ENCODE measurements at places on chromosomes 7 and 10.
A peak's percentile ranks its signal among the peaks of the same experiment; 100 is the strongest.

- DNase-seq, result no peak
Measured at GRCh38 chr10:86829472-86829871, 73.1 kb downstream of the BMPR1A start.

DNA sequence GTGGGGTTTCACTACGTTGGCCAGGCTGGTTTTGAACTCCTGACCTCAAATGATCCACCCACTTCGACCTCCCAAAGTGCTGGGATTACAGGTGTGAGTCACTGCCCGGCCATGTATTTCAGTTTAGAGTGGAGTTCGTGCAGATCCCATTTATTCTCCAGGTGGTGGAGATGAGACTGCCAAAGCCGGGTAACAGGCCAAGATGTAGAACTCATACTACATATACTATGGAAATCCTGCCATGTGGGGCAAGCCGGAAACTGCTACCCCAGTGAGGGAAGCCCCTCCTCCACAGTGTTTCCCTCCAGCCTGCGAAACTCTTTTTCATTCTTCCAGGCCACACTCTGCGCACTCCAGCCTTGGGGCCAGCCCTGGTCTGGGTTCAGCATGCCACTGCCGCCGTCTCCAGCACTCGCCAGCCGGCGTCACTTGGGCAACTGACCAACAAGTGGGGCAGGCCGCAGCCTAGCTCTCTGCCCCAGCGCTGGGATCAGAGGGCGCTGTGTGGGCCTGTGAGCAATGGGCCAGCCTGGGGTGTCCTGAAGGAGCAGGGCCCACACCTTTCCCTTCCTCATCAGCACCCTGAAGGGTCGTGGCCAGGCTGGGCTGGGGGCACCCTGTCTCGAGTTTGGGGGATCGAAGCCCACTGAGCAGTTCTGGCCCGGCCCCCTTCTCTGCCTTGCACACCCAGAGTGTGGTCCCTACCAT, 122.0 kb downstream of the TRRAP start:
- no peak for DNase-seq

DNA sequence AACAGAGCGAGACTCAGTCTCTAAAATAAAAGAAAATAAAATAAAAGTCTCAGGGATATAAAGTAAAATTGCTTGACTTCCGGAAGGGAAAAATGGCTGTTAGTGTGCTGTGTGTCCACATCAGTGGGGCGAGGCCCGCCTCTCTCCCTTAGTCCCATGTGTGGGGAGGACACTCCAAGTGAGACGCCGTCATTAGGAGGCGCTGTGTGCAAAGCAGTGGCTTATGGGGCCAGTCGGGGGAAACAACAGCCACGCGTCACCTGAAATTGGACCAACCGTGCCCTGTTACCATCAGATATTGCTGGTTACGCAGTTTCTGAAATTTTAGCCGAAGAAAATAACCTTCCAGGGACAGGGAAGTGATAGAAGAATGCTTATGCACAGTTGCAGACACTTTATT, 15.8 kb downstream of the SFXN4 start:
- no peak for DNase-seq

GRCh38 chr10:3516234-3516922, 268.6 kb downstream of the KLF6 start:
- DNase-seq, result no peak

DNA sequence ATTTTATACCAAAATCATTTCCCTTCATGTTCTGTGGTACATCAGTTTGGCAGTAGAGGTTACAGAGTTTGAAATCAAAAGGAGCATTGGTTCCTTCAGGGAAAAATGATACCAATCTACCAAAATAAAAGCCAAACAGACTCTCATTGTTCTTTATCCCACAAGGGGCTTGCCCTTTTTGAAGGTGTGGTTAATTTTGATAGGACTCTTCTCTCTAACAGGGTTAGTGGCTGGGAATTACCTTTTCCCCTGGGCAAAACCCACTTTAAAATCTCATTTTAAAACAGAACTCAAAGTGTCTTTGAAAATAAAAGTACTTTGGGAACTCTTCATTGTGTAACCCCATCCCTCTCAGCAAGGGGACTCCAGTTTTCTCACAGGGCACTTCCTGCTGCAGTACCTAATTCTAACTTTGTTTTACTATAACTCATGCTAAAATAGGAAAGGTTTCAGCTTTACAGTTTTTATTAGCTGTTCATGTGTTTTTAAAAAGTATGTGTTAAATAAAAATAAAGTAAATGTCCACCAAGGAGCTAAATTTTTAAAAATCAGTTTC, 30.6 kb downstream of the SMNDC1 start:
- DNase-seq, result no peak

GRCh38 chr10:74995806-74996205, 115.7 kb upstream of the SAMD8 start:
- peak; percentile 29 for DNase-seq

DNA sequence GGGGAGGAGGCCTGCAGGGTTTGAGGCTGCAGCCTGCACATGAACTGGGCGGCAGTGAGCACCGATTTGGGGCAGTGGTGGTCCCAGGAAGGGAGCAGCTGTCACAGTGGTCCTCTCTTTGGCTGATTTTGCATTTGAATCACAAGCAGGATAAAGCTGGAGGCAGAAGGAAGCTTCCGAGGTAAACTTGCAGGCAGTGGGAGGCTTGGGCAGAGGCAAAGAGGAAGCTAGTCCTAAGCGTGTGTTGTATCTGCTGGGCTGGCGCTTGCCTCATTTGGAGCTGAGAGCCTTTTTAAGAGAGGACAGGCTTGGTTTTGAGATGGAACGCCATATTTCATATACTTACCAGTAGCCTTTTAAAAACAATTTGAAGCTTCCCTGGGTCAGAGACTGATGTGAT, 177.2 kb upstream of the PODXL start:
- DNase-seq, result no peak

GRCh38 chr10:31757386-31757791, 171.2 kb downstream of the ARHGAP12 start:
- no peak for DNase-seq

DNA sequence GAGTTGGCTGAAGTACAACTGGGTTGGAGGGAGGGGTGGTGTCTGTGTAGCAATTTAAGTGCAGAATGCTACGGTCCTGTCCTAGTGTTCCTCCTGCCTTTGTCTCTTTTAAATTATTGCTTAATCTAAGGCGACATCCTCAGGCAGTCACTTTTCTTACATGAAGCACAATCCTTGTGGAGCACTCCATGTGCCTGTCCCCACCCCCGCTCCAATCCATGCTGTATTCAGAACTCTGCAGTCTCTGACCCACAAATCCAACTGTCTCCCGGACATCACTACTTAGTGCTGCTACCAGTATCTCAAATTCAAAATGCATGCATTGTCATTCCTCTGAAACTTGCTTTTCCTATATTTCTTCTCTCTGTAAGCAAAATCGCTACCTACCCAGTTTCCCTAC, 91.4 kb upstream of the FAM133B start:
- no peak for DNase-seq

GRCh38 chr7:105672801-105673200, 91.5 kb upstream of the EFCAB10 start:
- no peak for DNase-seq

DNA sequence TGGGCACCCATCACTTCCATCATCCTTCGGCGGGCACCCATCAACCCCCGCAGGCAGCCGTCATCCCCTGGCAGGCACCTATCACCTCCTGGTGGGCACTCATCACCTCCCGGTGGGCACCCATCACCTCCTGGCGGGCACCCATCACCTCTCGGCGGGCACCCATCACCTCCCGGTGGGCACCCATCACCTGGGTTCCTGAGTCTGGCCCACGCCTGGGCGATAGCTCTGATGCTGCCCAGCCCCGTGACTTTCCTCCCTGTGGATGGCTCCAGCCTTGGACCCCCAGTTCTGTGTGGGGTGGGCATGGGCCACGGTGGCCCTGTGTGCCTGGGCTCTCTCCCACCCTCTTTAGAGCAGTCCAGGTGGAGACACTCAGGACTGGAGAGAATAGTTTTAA, 29.0 kb downstream of the PFKFB3 start:
- peak; percentile 78 for DNase-seq

DNA sequence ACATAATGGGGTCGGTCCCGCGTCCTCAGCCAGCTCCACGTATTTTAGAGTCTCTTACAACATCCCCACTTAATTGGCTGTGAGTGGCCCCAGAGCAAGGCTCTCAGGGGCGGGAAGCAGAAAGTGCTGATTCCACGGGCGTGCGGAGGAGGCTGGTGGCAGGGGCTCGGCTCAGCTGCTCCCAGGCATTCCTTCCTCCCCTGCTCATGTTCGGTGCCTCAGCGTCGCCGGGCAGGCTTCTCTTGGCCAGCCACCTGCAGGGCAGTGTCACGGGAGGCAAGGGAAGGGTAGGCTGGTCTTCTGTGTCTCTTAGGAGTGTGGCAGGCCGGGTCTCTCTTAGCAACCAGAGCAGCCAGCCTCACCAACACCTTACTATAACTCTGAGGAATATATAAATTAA, 33.8 kb downstream of the IL15RA start:
- no peak for DNase-seq

DNA sequence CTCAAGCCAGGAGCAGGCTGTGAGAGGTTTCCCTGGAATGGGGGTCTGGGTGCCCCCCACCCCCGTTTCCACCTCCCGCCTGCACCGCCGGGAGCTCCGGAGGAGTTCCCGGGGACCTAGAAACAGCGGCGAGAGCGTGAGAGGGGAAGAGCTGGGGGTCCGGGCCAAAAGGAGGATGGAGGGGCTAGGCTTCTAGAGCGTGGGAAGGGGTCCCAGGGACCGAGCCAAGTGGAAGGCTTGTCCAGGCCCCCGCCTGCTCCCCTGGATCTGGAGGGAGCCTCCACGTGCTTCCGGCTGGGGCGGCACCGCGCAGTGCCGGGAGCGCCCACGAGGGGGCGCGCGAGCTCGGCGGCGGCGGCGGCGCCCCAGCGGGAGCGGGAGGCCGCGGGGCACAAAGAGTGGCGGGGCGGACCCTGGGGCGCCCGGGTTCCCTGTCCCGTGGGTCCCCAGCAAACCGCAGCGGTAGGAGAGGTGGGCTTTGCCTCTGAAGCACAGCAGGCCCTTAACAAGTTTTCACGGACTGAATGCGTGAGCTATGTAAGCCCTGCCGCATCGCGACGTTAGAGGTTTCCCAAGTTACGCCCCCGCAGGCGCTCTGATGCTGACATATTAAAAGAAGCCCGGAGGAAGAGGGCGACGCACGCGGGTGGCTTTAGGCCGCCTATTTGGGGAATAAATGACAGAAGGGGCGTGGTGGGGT, 104.4 kb upstream of the LRRC4 start:
- peak; percentile 36 for DNase-seq

DNA sequence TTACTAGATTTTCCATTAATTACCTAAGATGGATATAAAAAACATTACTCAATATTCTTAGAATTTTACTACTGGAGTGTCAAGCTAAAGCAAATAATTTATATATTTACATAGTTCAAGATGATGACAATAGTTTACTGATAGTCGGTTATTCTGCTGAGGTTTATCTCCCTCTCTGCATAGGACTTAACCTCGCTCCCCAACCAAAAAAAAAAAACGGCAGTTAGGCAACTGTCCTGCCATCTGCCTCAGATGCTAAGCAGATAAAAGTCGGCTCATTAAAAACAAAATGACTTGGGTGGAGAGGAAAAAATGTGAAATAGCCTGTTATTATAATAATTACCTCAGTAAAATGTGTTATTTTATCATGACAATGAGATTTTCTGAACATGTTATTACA, 14.0 kb upstream of the ITGB8 start:
- DNase-seq, result no peak

GRCh38 chr10:98858525-98858924, 377.1 kb downstream of the HPSE2 start:
- DNase-seq, result no peak

DNA sequence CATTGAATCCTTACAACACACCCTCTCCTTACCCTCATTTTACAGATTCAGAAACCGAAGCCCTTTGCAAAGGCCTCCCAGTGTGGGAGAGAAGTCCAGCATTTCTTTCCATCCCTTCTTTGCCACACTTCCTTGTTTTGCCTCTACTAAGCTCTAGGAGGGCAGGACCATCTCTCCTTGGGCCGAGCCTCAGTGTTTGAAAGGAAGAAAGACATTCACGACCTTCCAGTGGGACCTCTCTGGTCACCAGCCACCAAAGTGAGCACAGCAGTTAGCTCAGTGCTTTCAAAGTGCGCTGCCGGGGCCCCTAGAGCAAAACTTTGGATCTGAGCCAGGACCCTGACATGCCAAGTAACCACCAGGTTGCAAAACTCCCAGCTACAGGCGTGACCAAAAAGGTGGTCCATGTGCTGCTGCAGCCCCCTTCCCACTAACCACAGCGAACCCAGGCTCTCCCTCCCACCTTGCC, 12.4 kb downstream of the CTBP2 start:
- DNase-seq, result no peak

DNA sequence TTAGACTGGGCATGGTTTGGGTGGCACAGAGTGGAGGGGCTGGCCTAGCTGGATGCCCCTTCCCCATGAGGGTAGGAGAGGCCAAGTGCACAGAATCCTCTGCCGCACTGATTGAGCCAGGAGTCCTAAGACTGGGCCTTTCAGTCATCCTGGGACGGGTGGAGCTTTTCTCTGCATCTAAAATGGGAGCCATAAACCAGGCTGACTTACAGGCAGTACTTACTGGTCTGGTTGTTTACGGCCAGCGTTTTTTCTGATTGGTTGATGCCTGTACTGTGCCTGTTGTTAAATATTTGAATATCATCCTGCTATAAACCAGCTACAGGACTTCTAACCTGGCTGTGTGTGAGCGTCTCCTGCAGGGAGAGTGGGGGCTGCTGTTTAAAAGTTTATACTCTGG, 107.8 kb downstream of the CDH23 start:
- no peak for DNase-seq

DNA sequence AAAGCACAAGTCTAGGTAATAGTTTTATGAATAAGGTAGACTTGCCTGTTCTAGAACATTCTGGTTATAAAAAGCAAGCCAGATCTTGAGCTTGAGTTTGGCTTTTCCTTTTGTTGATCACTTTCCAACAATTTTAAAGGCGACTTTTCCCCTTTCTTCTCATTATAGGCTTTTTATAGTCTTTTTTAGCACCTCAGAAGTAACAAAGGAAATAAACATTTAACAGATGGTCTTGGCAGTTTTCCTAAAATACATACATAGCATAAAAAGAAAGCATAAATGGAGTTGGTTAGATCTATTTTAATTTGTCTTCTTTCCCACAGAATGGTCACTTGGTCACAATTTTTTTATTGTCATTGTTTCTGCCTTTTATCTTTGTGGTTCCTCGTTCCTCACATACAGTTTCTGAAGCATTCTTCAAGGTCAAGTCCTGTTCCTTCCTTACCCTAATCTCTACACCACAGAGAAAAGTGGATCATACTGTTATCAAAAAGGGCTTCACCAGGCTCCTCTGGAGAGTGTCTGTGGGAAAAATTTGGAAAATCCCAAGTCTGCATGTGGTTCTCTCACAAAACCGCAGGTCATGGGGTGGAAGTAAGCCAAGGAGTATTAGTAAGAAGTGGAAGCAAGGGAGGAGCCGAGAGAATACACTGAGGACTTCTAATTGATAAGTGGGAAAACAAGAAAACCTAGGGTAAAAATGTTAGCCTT, 31.3 kb downstream of the THNSL1 start:
- no peak for DNase-seq

GRCh38 chr7:3397324-3397723, 96.3 kb downstream of the SDK1 start:
- no peak for DNase-seq

All from posterior cingulate gyrus (tissue), 11 donors.